ENCODE measurements at places on chromosomes 1 and 21.

DNA sequence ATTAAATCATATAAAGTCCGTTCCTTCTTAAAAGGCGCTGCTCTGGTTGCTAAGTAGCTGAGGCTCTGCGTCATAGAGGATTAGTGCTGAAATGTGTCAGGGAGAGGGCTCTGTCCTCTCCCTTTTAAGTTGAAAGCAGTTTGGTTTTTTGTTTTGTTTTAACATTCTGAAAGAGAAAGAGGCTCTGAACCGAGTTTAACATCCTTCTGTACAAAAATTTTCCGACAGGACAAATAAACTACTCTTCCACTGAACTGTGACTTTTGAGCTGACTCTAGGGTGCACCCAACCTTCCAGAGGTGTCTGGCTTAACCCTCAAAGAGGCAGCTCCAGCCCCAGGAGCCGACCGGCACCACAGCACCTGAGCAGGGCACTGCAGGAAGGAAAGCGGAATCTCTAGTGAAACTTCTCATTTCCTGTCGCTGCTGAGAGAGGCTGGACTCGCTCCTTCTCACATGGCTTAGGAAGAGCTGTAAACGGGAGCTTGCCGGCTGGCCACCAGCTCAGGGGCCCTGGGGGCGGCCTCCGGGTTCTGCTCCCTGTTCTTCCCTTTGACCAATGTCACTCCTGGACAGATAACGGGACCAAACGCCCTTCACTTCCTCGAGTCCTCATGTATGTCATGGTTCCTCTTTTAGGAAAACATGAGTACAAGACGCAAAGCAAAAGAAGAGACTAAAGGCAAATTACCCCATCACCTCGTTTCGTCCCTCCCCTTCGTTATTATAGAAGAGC lies 1.2 kb downstream of the VAV3 start:
- no peak overlapping the region for H3K27ac ChIP-seq
- H3K4me3 ChIP-seq = peak overlapping the region; percentile 72
- peaks cover 24% of the 10 kb centered on the region for H3K4me1 ChIP-seq
- H3K36me3 ChIP-seq = no peaks in the 10 kb centered on the region
- DNase-seq = peak; percentile 48

- peaks cover 87% of the 10 kb centered on the region for H3K36me3 ChIP-seq
- no peak overlapping the region for H3K27ac ChIP-seq
- no peaks in the 10 kb centered on the region for H3K4me1 ChIP-seq
- no peak overlapping the region for H3K4me3 ChIP-seq
- no peak for DNase-seq
- H3K27me3 ChIP-seq = no peaks in the 10 kb centered on the region
Observed at GRCh38 chr1:207762622-207763021, 10.8 kb downstream of the CD46 start.

DNA sequence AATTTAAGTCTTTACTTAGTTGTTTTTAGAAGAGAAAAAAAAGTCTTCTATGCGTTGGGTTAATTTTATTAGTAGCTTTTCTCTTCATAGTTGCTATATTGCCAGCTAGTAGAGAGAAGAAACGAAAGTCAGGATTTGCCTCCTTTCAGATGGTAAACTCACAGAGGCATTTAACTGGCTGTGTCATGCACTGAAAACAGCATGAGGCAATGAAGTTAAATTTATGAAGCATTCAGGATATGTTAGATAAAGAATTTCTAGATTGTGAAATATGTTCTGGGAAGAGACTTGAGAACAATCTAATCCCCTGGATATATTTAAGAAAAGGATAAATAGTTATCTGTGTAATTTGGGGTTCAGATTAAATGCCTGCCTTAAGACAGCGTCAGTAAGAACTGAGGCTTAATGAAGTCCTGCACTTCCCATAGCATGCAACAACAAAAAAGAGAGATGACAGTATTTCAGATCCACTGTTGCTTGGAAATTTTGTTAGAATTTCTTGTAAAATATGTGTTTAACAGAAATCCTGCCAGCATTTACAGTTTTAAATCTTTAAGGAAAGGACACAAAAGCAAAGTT lies 1.7 kb downstream of the ANGPTL1 start:
- H3K27ac ChIP-seq = 0 out of 2 replicates have a peak overlapping the region, but pooled peaks have one; percentile 5
- DNase-seq = no peak
- H3K4me1 ChIP-seq = peaks cover 48% of the 10 kb centered on the region
- H3K36me3 ChIP-seq = peaks cover 50% of the 10 kb centered on the region
- no peaks in the 10 kb centered on the region for H3K27me3 ChIP-seq

GRCh38 chr21:25428537-25428936 lies 178.7 kb downstream of the MRPL39 start:
- peaks cover 18% of the 10 kb centered on the region for H3K4me1 ChIP-seq
- no peak overlapping the region for H3K27ac ChIP-seq
- no peaks in the 10 kb centered on the region for H3K27me3 ChIP-seq
- H3K4me3 ChIP-seq = no peak overlapping the region

DNA sequence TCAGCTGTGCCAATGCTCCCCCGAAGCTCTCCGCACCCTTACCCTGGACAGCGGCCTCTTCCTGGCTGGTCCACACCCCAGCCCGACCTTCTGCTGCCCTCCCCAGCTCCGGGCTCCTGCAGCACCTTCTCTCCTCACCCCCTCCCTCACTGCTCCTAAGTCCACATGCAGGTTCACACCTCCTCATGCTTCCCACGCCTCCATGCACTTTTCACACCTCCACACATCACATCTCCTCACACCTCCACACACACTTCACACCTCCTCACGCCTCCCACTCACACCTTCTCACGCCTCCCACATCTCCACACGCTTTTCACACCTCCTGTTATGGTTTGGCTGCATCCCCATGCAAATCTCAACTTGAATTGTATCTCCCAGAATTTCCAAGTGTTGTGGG lies 18.9 kb downstream of the GPR137B start:
- no peak overlapping the region for H3K4me3 ChIP-seq
- no peaks in the 10 kb centered on the region for H3K36me3 ChIP-seq
- H3K4me1 ChIP-seq = peaks cover 57% of the 10 kb centered on the region
- peaks cover 5% of the 10 kb centered on the region for H3K27me3 ChIP-seq
- DNase-seq = no peak

- H3K4me1 ChIP-seq = no peaks in the 10 kb centered on the region
- H3K27me3 ChIP-seq = no peaks in the 10 kb centered on the region
- no peak overlapping the region for H3K27ac ChIP-seq
Observed at GRCh38 chr21:14259747-14260146, 43.8 kb downstream of the RBM11 start.

GRCh38 chr1:24796524-24796923 lies 51.3 kb downstream of the CLIC4 start:
- peak; percentile 41 for DNase-seq
- H3K27ac ChIP-seq = no peak overlapping the region
- H3K36me3 ChIP-seq = peaks cover 15% of the 10 kb centered on the region
- H3K27me3 ChIP-seq = no peaks in the 10 kb centered on the region
- no peak overlapping the region for H3K4me3 ChIP-seq
- peaks cover 28% of the 10 kb centered on the region for H3K4me1 ChIP-seq

DNA sequence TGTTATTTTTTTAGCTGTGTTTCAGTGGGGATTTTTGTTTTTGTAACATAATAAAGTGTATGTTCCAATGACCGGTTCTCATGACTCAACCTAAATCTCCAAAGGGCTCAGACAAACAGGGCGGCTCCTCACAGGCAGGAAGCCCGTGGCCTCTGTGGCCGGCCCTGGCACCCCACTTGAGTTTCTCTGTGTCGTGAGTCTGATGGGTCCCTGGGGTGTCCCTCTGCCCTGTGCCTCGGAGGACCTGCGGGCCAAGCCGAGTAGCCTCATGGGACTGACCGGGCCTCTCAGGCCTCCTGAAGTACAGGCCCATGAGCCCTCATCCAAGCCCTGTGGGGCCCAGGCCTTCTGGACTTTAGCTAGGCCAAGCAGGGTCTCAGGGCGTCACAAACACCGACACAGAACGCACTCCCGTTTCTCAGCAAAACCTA lies 16.1 kb upstream of the CCDC27 start:
- H3K27ac ChIP-seq = no peak overlapping the region
- no peak for DNase-seq
- H3K27me3 ChIP-seq = no peaks in the 10 kb centered on the region
- H3K36me3 ChIP-seq = no peaks in the 10 kb centered on the region

DNA sequence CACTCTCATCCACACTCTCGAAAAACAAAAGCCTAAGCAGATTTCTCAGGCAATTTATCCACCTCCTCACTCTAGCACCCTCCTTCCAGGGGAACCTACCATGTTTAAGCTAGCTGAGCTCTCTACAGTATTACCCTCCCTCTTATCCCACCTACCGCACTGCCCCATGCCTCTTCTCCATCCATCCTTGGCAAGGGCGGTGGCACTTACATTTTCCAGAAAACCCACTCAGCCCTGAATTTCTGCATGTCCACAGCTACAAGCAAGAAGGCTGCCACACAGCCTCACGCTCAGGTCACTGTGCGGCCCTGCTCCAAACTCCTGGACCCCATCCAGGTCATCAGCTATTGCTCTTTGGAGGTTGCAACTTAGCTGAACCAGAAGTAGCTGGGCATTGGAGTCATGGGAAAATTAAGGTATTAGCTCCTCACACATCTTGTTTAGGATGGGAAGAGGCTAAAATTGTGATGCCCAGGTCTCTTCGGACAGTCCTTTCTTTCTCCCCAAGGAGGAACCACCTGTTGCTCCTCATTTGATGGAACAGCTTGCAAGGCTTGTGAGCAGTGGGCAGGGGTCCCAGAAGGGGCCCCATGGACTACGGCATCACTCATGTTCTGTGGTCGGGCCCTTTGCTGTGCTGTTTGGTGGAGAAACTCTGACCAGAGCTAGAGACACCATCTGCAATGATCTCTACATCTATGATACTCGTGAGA lies 1.1 kb downstream of the KLHDC9 start:
- H3K4me3 ChIP-seq = peak overlapping the region; percentile 84
- peaks cover 21% of the 10 kb centered on the region for H3K4me1 ChIP-seq
- DNase-seq = peak; percentile 52
- H3K36me3 ChIP-seq = peaks cover 10% of the 10 kb centered on the region
- H3K27ac ChIP-seq = no peak overlapping the region

DNA sequence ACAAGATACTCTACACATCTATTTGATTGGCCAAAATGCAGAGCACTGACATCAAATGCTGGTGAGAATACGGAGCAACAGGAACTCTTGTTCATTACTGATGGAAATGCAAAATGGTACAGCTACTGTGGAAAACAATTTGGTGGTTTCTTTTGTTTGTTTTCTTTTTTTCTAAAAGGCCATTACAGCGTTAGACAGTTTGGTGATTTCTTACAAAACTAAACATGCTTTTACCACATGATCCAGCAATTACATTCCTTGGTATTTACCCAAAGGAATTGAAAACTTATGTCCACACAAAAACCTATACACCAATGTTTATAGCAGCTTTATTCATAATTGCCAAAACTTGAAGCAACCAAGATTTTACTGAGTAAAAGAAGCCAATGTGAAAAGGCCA lies 66.4 kb upstream of the FBXO28 start:
- H3K4me3 ChIP-seq = no peak overlapping the region
- DNase-seq = no peak
- H3K36me3 ChIP-seq = no peaks in the 10 kb centered on the region
- H3K27me3 ChIP-seq = no peaks in the 10 kb centered on the region
- no peak overlapping the region for H3K27ac ChIP-seq

- no peaks in the 10 kb centered on the region for H3K4me1 ChIP-seq
- H3K27ac ChIP-seq = no peak overlapping the region
- H3K27me3 ChIP-seq = no peaks in the 10 kb centered on the region
- H3K4me3 ChIP-seq = no peak overlapping the region
- peaks cover 56% of the 10 kb centered on the region for H3K36me3 ChIP-seq
- no peak for DNase-seq
Observed at GRCh38 chr1:88777604-88778149, 93.6 kb downstream of the PKN2 start.

DNA sequence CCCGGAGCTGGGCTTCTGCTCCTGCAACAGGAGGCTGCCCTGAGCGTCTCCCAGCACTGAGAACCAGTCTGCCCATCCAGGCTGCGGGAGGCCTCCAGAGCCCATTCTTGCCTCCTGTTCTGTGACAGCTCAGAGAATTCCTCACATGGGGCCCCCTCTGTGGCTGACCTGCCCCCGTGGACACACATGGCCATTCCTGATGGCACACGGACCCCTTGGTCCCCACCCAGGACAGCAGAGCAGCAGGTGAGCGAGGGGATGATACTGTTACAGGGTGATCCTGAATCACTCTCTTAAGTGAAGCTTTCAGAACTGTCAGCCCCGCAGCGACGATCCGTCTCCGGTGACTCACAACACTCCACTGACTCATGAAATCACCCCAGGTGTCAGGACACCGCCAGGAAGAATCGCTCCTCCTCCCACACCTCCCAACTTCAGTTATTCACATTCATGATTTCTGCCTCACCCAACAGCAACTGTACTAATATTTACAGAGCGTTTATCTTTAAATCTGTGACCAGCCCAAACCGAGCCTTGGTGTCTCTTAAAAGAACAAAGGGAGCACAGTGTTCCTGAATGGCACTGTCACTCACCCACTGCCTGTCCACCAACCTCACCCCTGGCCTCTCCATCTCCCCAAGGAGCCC lies 22.5 kb downstream of the CHD5 start:
- H3K4me1 ChIP-seq = no peaks in the 10 kb centered on the region
- no peaks in the 10 kb centered on the region for H3K36me3 ChIP-seq
- no peak overlapping the region for H3K4me3 ChIP-seq
- H3K27ac ChIP-seq = no peak overlapping the region
- DNase-seq = no peak

- H3K4me1 ChIP-seq = no peaks in the 10 kb centered on the region
- H3K4me3 ChIP-seq = no peak overlapping the region
- no peak overlapping the region for H3K27ac ChIP-seq
- H3K36me3 ChIP-seq = no peaks in the 10 kb centered on the region
Observed at GRCh38 chr1:110780600-110781484, 92.1 kb upstream of the CD53 start.

DNA sequence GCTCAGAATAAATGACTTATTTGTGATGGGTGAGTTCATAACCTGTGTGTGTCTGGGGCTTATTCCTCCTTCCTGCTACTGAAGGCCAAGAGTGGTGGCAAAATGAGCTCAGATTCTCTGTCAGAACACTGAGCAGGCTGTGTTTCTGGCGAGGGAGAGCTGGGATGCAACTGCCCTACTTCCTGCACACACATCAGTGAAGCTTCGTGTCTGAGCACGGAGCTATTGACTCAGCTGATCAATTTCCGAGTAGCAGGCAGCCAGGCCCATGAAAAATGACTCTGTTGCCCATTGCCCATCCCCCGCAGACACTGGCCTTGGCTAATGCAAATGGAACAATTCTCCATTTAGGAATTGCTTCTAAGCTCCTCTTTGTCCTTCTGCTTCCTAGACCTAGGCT lies 27.7 kb downstream of the TNR start:
- no peak overlapping the region for H3K27ac ChIP-seq
- no peaks in the 10 kb centered on the region for H3K4me1 ChIP-seq
- DNase-seq = no peak
- no peaks in the 10 kb centered on the region for H3K36me3 ChIP-seq
- H3K4me3 ChIP-seq = no peak overlapping the region

GRCh38 chr1:151638074-151638775 lies 26.4 kb downstream of the SNX27 start:
- no peaks in the 10 kb centered on the region for H3K27me3 ChIP-seq
- H3K4me3 ChIP-seq = no peak overlapping the region
- peaks cover 13% of the 10 kb centered on the region for H3K36me3 ChIP-seq
- no peak overlapping the region for H3K27ac ChIP-seq
- peaks cover 14% of the 10 kb centered on the region for H3K4me1 ChIP-seq

Data from Karpas-422 (cell line).